ENCODE measurements at places on chromosomes 6 and 20. TPM values are rescaled to one million over a fixed set of nuclear protein-coding genes. Genes with fewer than 3 reads are reported as not detected.

TUBB gene
- total RNA-seq: 527 TPM

TFAP2B gene
- total RNA-seq: not detected

METTL24 gene
- 0.06 TPM for total RNA-seq

GPR6 gene
- not detected for total RNA-seq

SIRPB2 gene
- total RNA-seq: 2.8 TPM
